ENCODE measurements at places on chromosomes 5 and 9.

DNA sequence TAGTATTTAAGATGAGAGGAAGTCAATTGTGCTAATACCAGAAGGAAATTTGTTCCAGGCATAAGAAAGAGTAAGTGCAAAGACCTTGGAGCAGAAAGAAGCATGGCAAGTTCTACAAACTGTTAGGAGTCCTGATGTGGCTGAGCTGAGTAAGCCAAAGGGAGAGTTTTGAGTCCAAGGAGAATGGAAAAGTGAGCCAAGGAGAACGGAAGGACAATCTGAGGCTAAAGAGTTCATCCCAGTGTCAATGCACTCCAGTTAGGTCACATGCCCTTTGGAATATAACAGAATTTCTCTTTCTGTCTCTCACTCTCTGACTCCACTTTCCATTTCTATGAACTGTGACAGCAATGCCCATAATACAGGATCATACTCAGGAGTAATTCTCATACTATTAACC, 224.7 kb downstream of the CAAP1 start:
- no peak for DNase-seq

GRCh38 chr9:114621975-114622609, 11.0 kb downstream of the TMEM268 start:
- DNase-seq: no peak

- DNase-seq: no peak
Measured at GRCh38 chr5:112329419-112330090, 89.5 kb downstream of the EPB41L4A start.

GRCh38 chr9:136486131-136486530, 3.3 kb upstream of the SEC16A start:
- DNase-seq: no peak

GRCh38 chr5:144547098-144547499, 376.4 kb downstream of the KCTD16 start:
- no peak for DNase-seq

DNA sequence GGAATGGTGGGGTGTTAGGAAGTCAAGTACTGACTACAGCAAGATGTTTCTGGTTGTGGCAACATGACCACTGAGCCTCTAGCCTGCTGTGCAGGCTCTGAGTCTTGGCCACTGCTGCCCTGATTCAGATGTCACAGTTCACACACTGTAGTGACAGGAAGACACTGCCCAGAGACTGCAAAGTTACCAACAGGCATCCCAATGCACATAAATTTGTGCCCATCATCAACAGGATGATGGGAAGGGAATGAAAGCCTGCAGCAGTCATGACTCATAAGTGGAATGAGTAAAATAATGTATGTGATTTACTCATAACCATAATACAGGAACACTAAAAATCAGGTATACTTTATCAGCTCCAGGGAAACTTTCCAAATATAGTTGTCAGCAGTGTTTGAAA, 251.6 kb upstream of the HAPLN1 start:
- no peak for DNase-seq

GRCh38 chr5:131997026-131997726, 14.3 kb downstream of the ACSL6 start:
- DNase-seq: no peak

DNA sequence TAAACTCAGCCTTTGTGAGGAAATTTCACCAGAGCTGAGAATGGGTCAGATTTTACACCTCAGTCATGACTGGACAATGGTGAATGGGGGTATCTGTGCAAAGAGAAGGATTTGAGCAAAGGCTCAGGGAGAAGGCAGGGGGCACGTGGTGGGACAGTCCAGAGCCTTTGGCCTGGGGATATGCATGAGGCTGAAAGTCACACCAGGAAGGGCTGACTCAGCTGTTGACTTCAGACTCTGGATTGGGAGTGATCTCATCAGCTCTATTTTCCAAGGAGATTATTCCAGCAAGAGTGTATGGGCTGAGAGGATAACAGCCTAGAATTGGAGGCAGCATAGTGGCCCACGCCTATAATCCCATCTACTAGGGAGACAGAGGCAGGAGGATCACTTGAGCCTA, 53.6 kb downstream of the SAXO1 start:
- no peak for DNase-seq

DNA sequence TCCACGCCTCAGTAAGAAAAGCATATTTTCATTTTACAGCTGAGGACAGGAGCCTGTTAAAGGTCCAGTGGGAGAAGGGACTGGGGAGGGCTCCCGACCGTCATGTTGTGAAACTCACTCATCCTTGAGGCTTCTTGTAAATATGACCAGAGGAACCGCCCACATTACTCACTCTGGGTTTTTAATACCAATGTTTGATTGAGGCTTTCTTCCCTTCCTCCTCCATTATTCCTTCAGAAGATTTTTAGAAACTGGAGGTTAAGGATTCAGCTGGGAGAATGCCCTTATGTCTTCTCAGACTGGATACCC, 61.4 kb upstream of the GLRX start:
- DNase-seq: no peak

DNA sequence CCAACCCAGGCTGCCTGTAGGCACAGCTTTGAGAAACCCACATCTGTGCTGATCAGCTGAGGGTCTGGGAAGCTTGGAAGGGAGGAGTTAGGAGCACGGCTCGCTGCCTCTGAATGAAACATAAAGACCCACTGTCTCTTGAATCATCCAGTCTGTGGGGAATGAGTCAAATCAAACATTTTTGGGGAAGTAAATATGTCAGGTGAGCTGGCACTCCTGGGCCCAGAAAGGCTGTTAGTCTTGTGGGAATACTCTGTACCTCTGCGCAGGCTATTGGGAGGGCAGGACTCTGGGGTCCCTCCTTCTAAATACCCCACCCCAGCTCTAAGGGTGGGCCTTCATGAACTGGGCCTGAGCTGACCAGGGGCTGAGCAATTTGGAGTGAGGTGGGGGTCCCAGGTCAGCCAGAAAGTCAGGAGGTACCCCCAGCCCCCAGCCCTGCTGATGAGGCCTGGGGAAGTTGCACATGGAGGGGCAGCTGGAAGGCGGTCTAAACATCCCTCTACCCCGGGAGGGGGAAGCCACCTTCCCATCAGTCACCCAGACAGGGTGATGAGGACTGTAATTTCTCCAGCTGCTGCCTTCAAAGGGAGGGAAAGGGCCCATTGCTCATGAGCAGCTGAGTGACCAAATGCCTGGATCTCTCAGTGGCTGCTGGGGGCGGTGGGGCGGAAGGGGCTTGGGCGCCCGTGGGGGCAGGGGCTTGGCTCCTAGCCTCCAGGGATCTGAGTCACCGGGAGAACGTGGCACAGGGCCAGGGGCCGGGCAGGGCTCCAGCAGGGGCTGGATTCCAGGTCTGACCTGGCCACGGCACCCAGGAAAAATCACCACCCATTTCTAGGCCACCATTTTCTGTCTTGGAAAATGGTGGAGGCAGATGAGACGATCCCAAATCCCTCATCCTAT, 10.8 kb downstream of the FIBCD1 start:
- no peak for DNase-seq

GRCh38 chr5:102749416-102750030, 5.6 kb upstream of the PAM start:
- DNase-seq: no peak

- no peak for DNase-seq
Measured at GRCh38 chr5:179131321-179131835, 71.2 kb downstream of the ZNF354C start.

GRCh38 chr5:99747342-99747741, 787.8 kb upstream of the FAM174A start:
- no peak for DNase-seq

- no peak for DNase-seq
Measured at GRCh38 chr5:52709167-52709925, 78.4 kb upstream of the ITGA1 start.

GRCh38 chr9:89402695-89403427, 84.6 kb downstream of the SECISBP2 start:
- no peak for DNase-seq

Measured in testis (tissue), 5 donors.